Naive thymus-derived CD4-positive, alpha-beta T cell (primary cell): ENCODE measurements at places on chromosomes 16 and 17. TPM values are rescaled to one million over a fixed set of nuclear protein-coding genes. Genes with fewer than 3 reads are reported as not detected.

Gene KRTAP1-5
- total RNA-seq: not detected

DNA sequence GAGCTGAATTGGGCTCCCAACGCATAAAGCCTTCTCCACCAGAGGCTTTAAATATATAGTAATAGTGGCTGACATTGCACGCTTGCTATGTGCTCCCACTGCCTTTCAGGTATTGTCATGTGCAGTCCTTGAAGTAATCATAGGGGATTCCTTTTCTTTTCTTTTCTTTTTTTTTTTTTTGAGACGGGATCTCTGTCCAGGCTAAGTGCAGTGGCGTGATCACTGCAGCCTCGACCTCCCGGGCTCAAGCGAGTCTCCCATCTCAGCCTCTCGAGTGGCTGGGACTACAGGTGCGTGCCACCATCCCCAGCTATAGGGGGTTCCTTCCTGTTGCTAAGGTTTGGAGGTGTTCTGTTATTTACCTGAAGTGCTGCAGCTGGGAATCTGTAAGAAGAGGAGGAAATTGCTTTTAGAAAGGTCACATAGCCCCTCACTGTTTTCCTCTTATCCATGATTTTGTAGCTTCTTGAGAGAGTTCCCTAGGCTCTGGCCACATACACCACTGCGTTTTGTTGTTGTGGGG lies 845 bp downstream of the RPL27 start:
- DNase-seq: no peak

DNA sequence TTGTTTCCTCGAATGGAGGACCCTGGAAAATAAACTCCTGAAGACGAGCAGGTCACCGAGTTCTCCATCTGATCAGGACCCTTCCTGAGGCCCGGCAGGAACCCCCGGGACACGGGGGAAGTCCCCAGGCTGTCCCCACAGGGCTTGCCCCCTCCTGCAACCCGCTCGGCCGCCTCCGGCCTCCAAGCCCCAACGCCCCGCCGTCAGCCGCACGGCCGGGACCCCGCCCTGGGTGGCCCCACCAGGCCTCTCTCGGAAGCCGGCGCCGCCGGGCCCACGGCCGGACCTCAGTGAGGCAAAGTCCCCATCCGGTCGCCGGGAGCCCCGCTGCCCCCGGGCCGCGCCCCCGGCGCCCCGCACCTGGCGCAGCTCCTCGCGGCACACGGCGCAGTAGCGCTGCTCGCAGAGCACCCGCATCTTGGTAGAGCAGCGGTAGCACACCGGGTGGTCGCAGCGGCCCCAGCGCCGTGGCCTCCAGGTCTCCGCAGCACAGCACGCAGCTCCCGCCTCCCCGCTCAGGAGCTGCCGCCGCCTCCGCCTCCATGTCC lies 383 bp downstream of the ZNF598 start:
- DNase-seq: no peak

- DNase-seq: no peak
Measured at GRCh38 chr17:5126719-5127488, 11.1 kb downstream of the USP6 start.

DNA sequence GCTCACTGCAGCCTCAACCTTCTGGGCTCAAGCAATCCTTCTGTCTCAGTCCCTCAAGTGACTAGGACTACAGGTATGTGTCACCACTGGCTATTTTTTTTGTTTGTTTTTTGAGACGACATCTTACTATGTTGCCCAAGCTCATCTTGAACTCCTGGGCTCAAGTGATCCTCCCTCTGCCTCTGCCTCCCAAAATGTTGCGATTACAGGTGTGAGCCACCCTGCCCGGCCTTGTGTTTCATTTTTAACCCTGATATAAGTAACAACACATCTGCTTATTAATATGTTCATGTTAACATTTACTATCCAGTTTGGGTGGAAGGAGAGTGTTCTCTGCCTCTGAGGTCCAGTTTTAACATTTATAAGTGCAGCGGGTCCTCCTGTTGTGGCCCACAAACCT lies 3.1 kb downstream of the FAM20A start:
- DNase-seq: no peak

DNA sequence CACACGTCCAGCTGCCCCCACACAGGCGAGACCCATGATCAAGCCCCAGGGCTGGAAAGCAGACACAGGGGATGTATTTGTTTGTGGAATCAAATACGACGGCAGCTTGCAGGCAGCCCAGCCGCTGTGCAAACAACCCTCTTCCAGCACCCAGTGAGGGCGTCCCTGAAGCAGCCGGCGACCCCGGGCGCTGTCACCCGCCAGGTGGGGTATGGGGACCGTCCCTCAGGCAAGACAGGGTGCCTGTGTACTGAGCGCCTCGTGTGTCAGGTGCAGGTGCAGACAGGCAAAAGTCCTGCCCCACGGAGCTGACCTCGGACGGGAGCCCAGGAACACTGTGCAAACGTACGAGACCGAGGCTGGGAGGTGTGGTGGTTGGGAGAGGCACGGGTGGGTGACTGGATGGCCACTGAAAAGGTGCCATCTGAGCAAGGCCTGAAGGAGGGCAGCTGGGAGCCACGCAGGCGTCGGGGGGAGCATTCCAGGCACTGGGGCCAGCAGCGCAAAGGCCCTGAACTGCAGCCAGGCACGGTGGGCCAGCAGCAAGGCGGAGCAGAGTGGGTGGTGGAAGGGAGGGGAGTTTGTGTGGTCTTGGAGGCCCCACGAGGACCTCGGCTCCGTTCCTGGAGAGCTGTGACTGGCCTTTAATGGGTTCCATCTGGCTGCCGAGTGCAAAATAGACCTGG lies 48.5 kb downstream of the CBFA2T3 start:
- DNase-seq: no peak

Gene CSH2
- not detected in 2 replicates for total RNA-seq

- no peak for DNase-seq
Measured at GRCh38 chr16:19868421-19868820, 16.2 kb downstream of the GPRC5B start.
